HepG2 (cell line): ENCODE measurements at places on chromosomes 12 and 14. TPM values are rescaled to one million over a fixed set of nuclear protein-coding genes. Genes with fewer than 3 reads are reported as not detected.

FAM181A gene
- 1.1 and 1.5 TPM in 2 replicates for total RNA-seq

ZDHHC22 gene
- not detected in 2 replicates for total RNA-seq

GRCh38 chr14:75372260-75372659 lies 55.6 kb upstream of the JDP2 start:
- no peaks in the 10 kb centered on the region for H3K36me3 ChIP-seq
- H3K27me3 ChIP-seq = no peaks in the 10 kb centered on the region
- H3K4me1 ChIP-seq = no peaks in the 10 kb centered on the region
- no peak for DNase-seq
- H3K27ac ChIP-seq = no peak overlapping the region

DNA sequence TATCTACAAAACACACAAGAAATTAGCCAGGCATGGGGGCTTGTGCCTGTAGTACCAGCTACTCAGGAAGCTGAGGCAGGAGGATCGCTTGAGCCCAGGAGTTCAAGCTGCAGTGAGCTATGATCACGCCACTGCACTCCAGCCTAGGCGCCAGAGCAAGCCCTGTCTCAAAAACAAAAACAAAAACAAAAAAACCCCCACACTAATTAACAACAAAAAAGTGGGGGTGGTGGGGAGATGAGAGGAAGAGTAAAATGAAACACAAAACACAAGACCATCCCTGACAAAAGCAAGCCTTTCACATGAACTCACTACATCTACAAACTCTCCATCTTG lies 53.9 kb upstream of the HECTD1 start:
- no peaks in the 10 kb centered on the region for H3K36me3 ChIP-seq
- peak overlapping the region; percentile 89 for H3K27ac ChIP-seq
- H3K4me3 ChIP-seq = no peak overlapping the region
- H3K27me3 ChIP-seq = no peaks in the 10 kb centered on the region
- DNase-seq = no peak

DNA sequence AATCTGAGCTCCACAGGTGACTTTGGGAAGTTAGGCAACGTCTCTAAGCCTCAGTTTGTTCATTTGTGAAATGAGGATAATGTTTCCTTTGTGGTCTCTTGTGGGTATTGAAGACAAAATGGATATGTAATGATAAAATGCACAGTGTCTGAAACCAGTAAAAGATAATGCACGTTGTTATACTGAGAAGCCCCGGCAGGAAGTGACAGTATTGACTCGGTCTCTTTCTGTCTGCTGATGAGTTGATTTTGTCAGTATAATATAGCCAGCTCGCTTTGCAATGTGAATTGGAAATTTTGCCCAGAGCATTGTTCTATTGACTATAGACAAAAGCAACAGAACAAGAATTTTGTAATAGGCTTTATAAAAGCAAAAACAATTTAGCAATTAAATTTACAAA lies 49.2 kb upstream of the SLC38A1 start:
- no peaks in the 10 kb centered on the region for H3K36me3 ChIP-seq
- DNase-seq = no peak
- H3K27ac ChIP-seq = no peak overlapping the region
- no peaks in the 10 kb centered on the region for H3K4me1 ChIP-seq
- no peaks in the 10 kb centered on the region for H3K27me3 ChIP-seq
- H3K4me3 ChIP-seq = no peak overlapping the region

DNA sequence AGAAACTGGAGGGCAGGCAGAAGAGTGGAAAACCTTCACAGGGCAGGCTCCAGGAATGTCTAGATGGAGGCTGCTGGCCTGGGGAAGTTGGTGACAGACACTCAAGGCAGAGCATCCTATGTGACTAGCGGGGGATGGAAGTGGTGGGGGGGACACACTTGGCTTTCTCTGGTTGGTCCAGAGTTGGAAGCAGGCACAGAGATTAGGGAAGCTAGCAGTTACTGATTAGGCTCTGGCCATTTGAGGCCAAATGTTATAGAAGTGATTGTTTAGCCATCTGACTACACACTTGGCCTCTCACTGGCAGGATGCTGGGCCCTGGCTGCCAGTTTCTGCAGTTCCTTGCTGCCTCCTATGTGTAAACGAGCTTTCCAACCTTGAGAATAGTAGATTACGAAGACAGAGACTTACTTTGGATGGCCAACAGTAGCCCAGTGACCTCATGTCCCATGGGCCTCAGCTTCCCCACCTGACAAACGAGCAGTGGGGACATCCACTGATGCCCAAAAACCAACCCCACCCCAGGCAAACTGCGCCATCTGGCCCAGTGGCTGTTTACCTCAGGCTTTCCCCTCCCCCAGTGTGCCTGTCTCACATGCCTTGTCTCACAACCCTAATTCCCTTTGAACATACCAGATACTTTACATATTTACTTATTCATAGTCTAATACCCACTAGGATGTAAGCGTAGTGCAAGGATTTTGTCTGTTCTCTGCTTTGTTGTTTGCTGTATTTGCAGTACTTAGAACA lies 102.7 kb downstream of the PAPLN start:
- no peak overlapping the region for H3K4me3 ChIP-seq
- no peak overlapping the region for H3K27ac ChIP-seq
- H3K4me1 ChIP-seq = no peaks in the 10 kb centered on the region
- H3K27me3 ChIP-seq = no peaks in the 10 kb centered on the region

RNASE11 gene
- not detected in 2 replicates for total RNA-seq

CLMN gene
- total RNA-seq = 15.1 and 16.2 TPM in 2 replicates

IAPP gene
- total RNA-seq = not detected in 2 replicates

DNA sequence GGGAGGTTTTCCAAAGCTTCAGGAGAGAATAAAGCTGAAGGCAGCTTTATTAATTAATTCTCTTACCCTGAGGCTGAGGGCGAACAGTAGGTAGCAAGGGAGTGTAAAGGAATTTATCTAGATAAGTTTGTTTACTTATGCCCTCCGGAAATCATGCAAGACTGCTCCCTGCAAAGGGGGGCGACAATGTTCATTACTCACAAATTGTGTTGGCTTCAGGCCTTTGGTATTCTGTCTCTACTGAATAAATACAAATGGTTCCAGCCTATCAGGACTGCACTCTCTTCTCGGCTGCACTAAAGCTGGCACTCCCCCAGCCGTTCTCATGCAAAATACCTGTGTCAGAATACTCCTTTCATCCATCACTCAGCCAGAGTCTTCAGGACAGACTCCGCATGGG lies 120.8 kb downstream of the PPHLN1 start:
- H3K36me3 ChIP-seq = peaks cover 9% of the 10 kb centered on the region
- H3K27me3 ChIP-seq = no peaks in the 10 kb centered on the region
- H3K4me1 ChIP-seq = peaks cover 8% of the 10 kb centered on the region
- no peak overlapping the region for H3K4me3 ChIP-seq
- H3K27ac ChIP-seq = no peak overlapping the region
- no peak for DNase-seq

GRCh38 chr12:71162832-71163763 lies 5.3 kb upstream of the TSPAN8 start:
- H3K36me3 ChIP-seq = no peaks in the 10 kb centered on the region
- H3K4me3 ChIP-seq = peak overlapping the region; percentile 14; the same call in 1 of the 2 replicates
- DNase-seq = peak; percentile 99
- peaks cover 93% of the 10 kb centered on the region for H3K4me1 ChIP-seq
- peak overlapping the region; percentile 99 for H3K27ac ChIP-seq
- H3K27me3 ChIP-seq = no peaks in the 10 kb centered on the region

DNA sequence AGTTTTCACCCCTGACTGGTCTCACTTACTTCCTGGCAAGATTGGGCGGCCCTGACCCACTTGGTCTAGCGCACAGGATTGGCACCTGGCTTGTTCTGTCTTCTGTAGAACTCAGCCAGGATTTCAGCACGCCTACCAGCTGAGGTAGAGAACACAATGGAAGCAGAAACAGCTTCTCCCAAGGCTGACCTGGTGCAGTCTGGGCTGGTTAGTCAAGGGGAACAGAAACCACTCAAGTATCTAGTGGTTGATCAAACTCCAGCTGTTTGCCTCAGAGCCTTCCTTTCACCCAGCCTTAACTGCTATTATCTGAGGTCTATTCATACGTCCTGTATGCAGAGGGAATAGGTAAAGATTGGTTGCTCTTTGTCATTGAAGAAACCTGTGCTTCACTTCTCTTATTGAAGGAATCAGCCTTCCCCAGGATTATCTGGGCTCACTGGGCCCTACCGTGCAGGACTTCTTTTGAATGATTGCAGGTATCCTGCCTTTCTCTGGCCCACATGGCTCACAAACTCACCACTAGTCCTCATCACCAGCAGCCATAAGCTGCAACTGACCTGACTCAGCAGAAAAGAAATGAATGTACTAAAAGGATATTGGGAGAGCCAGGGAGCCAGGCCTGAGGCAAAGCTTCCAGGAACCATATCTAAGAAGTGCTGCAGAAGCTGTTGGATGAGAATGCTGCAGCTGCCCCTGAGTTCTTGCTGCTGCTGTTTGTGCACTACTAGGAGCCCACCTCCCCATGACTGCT lies 2.5 kb upstream of the PLEKHD1 start:
- DNase-seq = no peak
- no peaks in the 10 kb centered on the region for H3K36me3 ChIP-seq
- no peak overlapping the region for H3K4me3 ChIP-seq
- peaks cover 51% of the 10 kb centered on the region for H3K27me3 ChIP-seq
- H3K27ac ChIP-seq = no peak overlapping the region

MORN3 gene
- total RNA-seq = 2.0 TPM in 2 replicates

PRKD1 gene
- total RNA-seq = 0.22 and 0.41 TPM in 2 replicates

- no peak overlapping the region for H3K4me3 ChIP-seq
- H3K36me3 ChIP-seq = no peaks in the 10 kb centered on the region
- H3K27ac ChIP-seq = no peak overlapping the region
- no peaks in the 10 kb centered on the region for H3K27me3 ChIP-seq
Measured at GRCh38 chr12:89231686-89232085, 120.6 kb downstream of the DUSP6 start.

SLC11A2 gene
- 46.0 and 71.7 TPM in 2 replicates for total RNA-seq

DNA sequence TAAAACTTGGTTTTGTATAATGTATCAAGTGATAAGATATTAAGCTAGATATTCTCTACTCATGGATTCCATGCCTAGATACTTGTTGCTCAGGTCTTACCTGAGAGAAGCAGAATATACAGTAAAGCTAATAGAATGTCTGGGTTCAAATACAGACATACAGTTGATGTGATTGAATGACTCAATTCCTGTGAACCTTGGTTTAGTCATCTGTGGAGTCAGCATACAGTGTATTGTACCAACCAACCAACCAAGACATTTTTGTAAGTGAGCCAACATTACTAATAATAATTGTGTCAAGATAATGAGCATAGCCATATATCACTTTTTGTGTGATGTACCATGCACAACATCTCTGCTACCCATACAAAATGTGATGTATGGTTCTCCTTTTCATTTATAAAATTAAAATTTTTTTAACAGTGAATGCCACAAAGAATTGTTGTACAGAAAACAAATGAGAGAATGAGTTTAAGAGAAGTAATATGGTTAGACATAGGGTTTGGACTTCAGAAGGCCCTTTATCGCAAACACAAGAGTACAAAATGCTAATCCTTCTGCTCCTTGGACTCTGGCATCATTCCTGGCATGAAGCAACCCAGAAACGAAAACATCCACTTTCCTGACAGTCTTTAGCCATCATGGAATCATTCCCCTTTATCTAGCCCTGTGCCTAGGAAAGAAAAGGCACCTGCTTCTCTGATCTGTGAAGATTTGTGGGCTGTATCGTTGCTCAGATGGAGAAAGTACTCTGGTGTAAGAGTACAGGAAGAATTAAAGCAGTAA lies 977.2 kb upstream of the USP15 start:
- H3K27me3 ChIP-seq = no peaks in the 10 kb centered on the region
- H3K4me3 ChIP-seq = no peak overlapping the region
- no peaks in the 10 kb centered on the region for H3K4me1 ChIP-seq
- H3K36me3 ChIP-seq = no peaks in the 10 kb centered on the region
- H3K27ac ChIP-seq = no peak overlapping the region

DNA sequence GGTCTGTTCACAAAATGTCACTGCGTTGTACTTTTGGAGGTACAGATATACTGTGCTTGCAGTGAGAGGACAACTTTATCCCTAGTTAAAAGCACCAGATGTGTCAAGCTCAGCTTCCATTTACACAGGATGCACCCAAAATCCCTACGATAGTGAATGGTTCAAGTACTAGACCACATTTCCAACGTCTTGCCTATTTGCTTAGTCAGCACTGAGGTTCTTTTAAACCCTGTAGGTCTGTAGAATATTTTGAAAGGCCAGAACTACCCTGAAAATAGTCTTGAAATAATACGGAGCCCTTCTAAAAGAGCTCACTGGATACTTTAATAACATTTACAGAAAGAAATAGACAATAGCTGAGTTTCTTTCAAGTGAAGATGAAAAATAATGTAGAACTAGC lies 466.1 kb downstream of the FUT8 start:
- H3K36me3 ChIP-seq = no peaks in the 10 kb centered on the region
- H3K4me3 ChIP-seq = no peak overlapping the region
- no peak overlapping the region for H3K27ac ChIP-seq
- DNase-seq = no peak
- no peaks in the 10 kb centered on the region for H3K4me1 ChIP-seq

CFAP54 gene
- total RNA-seq = not detected in 2 replicates

DNA sequence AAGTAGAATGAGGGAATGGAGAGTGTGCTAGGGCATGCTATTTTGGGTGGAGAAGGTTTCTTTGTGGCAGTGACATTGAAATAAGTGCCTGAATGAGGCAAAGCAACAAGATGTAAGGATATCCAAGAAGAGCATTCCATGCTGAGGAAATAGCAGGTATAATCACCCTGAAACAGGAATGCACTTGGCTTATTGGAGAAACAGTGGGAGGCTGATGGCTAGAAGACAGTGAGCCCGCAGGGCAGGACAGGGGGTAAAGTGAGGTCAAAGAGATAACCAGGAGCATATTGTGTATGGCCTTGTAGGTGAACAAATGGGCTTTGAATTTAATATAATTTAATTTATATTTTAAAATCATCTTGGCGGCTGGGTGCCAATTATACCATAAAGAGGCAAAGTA lies 877.0 kb downstream of the DIO2 start:
- H3K4me1 ChIP-seq = no peaks in the 10 kb centered on the region
- DNase-seq = no peak
- no peak overlapping the region for H3K27ac ChIP-seq

MYH6 gene
- not detected in 2 replicates for total RNA-seq

CRY1 gene
- 13.9 and 16.2 TPM in 2 replicates for total RNA-seq

LRRC43 gene
- not detected in 2 replicates for total RNA-seq

DNA sequence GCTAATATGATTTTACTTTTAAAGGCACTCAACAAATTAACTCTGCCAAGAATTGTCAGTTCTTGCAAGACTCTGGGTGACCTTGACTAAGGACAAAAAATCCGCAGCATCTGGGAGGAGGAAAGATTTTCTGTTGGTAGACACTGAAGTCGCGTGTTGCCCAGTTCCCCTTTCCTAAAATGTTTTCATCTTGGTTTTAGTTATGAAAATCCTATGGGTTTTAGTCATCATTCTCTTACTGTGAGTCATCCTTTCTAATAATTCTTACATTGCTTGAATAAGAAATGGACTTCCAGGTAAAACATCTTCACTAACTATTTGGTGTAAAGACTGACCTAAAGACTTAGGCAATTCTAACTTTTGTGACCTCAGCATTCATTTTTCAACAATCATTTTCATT lies 9.1 kb downstream of the GSG1 start:
- H3K4me1 ChIP-seq = peaks cover 18% of the 10 kb centered on the region
- H3K27me3 ChIP-seq = peaks cover 56% of the 10 kb centered on the region
- no peak overlapping the region for H3K27ac ChIP-seq
- DNase-seq = no peak
- no peak overlapping the region for H3K4me3 ChIP-seq
- H3K36me3 ChIP-seq = no peaks in the 10 kb centered on the region

GRCh38 chr12:93441081-93441616 lies 598 bp downstream of the UBE2N start:
- peak overlapping the region; percentile 70 for H3K4me3 ChIP-seq
- peaks cover 60% of the 10 kb centered on the region for H3K4me1 ChIP-seq
- no peaks in the 10 kb centered on the region; the same call in 2 of the 3 replicates for H3K27me3 ChIP-seq
- peak overlapping the region; percentile 92 for H3K27ac ChIP-seq

TCL1B gene
- not detected in 2 replicates for total RNA-seq

- DNase-seq = no peak
- no peak overlapping the region for H3K27ac ChIP-seq
Measured at GRCh38 chr12:7712841-7713442, 1.7 kb downstream of the DPPA3 start.

GRCh38 chr12:116765271-116765670 lies 27.2 kb downstream of the RNFT2 start:
- H3K27me3 ChIP-seq = no peaks in the 10 kb centered on the region
- peaks cover 3% of the 10 kb centered on the region; the same call in 1 of the 3 replicates for H3K36me3 ChIP-seq
- no peak overlapping the region for H3K4me3 ChIP-seq
